Adrenal gland (tissue), 19 donors: ENCODE measurements at places on chromosomes 4 and X. TPM values are rescaled to one million over a fixed set of nuclear protein-coding genes. Genes with fewer than 3 reads are reported as not detected.

The CITED1 gene
- 4.1 TPM for total RNA-seq

The XAGE1A gene
- total RNA-seq: not detected

The SULT1B1 gene
- total RNA-seq: 1.4 TPM

The MID1IP1 gene
- 62.0 TPM for total RNA-seq

The CRMP1 gene
- 0.90 TPM for total RNA-seq

DNA sequence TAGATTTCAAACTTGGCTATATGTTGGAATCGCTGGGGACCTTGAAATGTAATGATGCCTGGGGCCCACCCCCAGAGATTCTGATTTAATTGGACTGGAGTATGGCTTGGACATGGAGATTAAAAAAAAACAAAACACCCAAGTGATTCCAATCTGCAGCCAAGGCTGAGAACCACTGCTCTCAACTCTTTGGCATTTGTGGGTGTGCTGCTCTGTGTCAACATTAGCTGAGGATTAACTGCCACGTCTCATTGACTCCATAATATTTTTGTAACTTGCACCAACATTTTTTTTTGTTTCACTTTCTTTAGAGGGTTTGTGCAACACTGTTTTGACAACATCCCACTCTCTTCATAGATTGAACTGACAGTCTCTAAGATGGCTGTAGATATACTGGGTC is 41.1 kb upstream of the PDK3 start:
- DNase-seq: no peak

DNA sequence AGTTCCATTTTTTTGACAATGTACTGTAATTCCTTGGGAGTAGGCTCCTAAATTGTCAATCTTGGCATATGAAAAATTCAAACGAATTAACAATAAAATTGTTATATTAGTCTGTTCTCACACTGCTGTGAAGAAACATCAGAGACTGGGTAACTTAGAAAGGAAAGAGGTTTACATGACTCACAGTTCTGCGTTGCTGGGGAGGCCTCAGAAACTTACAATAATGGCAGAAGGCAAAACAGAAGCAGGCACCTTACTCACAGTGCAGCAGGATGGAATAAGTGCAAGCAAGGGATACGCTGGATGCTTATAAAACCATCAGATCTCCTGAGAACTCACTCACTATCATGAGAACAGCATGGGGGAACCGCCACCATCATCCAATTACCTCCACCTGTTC is 246.4 kb upstream of the TRAM1L1 start:
- no peak for DNase-seq

- DNase-seq: no peak
Observed at GRCh38 chr4:176156656-176157055, 38.7 kb downstream of the SPATA4 start.

- no peak for DNase-seq
Observed at GRCh38 chrX:152450076-152450475, 1.0 kb downstream of the GABRA3 start.

GRCh38 chr4:162497564-162498167 is 333.9 kb upstream of the FSTL5 start:
- DNase-seq: peak; percentile 26

DNA sequence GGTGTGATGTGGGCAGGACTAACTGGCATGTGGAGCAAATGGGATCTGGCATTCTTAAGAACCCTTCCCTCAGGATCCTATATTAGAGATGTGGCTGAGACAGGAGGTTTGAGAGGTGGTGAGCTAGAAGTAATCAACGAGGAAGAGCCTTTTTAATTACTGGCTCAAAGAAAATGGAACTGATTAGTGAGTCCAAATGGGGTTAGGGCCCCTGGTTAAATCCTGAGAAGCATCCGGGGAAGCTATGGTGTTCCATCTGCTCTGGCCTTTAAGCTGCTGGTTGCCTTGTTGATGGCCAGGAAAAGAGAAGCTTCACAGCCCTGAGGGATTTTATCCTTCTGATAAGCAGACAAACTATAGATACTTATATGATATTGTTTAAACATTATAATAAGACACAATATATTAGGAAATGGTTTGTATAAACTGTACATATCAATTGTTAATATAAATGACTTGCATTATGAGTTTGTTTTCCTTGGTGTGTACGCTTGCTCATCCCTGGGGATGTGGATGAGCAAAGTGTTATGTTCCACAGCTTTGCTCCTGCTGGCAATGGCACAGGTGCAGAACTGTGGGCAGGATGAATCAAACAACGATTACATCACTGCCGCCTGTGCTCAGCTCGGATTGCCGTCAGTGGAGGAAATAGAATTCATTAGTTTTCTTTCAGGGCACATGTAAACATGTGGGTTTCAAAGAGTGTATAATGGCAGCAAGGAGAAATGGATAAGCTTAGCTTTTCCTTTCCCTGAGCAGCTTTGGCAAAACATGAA is 328.6 kb upstream of the ARX start:
- DNase-seq: no peak

DNA sequence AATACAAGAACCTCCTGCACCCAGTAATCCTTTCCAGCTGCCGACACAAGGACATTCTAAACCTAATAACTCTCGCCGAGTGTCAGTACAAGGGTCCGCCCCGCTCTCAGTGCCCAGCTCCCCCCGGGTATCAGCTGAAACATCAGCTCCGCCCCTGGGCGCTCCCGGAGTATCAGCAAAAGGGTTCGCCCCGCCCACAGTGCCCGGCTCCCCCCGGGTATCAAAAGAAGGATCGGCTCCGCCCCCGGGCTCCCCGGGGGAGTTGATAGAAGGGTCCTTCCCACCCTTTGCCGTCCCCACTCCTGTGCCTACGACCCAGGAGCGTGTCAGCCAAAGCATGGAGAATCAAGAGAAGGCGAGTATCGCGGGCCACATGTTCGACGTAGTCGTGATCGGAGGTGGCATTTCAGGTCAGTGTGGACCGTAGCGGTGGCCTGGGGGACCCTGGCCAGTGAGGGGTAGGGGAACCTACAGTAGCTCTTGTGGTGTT is at the start of gene MAOA:
MAOA (plus strand) TSS at position 295 of the 490 bp plus-strand sequence; CDS start at position 338, 43 bp downstream.
- peak; percentile 82 for DNase-seq

GRCh38 chr4:4689694-4690440 is 148.0 kb upstream of the STX18 start:
- DNase-seq: no peak

GRCh38 chr4:150181536-150181935 is 103.3 kb downstream of the DCLK2 start:
- DNase-seq: no peak

DNA sequence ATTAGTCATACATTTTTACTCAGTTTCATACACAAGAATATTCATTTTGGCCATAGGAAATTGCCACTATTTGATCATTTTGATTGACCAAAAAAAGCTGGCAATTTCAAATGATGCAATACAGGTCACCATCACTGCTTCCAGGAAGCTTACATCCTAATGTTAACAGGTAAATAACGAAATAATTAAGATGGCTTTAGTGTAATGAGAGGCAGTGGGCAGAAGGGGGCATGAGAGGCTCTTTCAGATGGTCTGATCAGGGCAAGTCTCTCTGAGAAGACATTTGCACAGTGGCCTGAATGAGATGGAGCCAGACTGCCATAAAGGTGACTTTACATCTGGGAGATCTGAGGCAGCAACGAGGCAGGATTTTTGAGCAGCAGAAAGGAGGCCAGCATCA is 170.7 kb downstream of the SLIT2 start:
- peak; percentile 76 for DNase-seq

DNA sequence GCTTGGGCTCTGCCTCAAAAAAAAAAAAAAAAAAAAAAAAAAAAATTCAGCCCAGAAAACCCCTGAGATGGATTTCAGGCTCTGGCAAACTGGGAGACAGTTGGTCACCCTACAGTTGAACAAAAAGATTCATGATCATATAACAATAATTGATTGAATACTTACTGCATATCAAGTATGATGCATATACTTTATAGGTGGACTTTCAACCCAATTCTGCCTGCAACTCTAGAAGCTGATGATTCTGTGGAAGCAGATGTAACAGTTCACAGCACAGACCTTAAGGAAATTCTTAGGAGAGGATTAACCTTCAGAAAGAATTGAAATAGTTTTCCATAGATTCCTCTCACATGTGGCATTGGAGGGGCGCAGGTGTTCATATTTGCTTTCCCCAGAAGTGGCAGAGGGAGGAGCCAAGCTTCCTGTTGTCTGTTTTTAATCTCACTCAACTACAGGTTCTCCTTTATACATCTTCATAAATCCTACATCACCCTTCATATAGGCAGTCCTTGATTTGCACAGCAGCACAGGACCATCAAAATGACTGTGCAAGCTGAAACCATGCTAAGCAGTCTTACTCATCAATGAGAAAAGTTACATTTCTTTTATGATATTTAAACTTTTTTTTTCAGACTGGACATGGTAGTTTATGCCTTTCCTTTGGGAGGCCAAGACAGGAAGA is 149.4 kb upstream of the KLF3 start:
- no peak for DNase-seq

DNA sequence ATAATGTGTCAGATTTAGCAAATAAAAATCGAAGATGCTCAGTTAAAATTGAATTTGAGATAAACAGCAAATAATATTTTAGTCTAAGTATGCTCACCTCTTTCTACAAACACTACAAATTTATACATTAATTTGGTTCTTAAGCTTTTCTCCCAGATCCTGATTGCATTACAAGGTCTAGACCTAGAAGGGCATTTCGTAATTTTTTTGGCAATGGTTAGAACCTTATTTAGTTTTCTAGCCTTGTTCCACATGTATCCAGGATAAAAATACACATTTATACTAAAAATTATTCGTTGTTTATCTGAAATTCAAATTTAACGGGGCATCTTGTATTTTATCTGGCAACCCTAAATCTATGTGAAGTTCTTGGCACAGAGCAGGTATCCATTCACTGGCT is 2.5 kb upstream of the CDKL5 start:
- DNase-seq: no peak

GRCh38 chrX:16113978-16114565 is 9.3 kb upstream of the GRPR start:
- DNase-seq: no peak

- DNase-seq: no peak
Observed at GRCh38 chr4:94621491-94622080, 136.2 kb upstream of the BMPR1B start.

DNA sequence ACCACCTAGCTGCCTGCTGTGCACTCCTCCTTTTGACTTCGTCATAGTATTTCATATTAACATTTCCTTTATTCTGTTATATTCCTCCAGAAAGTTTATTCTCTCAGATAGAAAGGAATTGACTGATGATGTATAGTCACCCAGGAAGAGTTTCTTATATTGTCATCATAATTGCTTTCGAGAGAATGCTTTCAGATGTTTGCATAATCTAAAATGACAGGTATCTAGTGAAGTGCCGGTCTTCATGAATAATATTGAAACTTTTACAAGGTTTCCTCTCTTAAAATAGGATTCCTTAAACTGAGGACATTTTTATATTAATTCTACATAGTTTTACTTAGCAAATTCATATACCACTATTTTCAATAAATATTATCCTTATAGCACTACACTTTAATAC is 10.1 kb downstream of the SEC24D start:
- DNase-seq: no peak

- DNase-seq: no peak
Observed at GRCh38 chr4:171667906-171668305, 145.3 kb upstream of the GALNTL6 start.

GRCh38 chrX:121011254-121011653 is 25.7 kb upstream of the CT47A1 start:
- DNase-seq: no peak

DNA sequence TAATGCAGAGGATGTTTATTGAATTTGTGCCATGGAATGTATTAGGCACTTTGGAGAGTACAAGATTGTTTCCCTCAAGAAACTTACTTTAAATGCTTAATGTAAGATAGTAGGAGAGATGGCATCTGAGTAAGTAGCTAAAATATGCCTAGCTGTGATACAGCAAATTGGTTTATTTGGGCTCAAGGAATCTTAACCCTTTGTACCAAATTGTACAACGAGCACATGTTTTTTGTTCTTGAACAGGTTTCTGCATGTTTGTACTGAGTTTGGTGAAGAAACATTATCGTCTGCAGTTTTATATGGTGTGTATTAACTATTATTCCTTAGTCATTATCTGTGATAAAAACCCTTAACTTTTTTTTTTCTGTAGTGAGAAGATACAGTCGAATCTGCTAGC is 48.6 kb downstream of the CDS1 start:
- DNase-seq: no peak

- DNase-seq: no peak
Observed at GRCh38 chr4:132587626-132588025, 561.5 kb upstream of the PCDH10 start.

DNA sequence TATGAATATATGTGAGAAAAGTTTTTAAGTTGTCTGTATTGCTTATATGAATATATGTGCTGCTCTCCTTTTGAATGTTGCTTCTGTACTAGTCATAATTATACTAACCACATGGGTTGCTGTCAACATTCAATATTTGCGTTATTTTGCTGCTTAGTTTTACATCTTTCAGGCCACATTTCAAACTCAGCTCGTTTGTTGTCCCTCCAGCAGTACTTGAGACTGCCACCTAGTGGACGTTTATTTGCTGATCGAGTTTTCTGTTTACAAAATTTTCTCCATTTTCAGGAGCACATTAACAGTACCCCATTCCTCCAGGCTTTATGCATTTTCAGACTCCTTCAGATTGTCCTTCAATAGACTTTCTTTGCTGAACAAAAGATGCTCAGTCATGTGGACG is 75.8 kb downstream of the NUDT11 start:
- DNase-seq: no peak

- peak; percentile 62 for DNase-seq
Observed at GRCh38 chr4:48016141-48017107, at the start of the genes CNGA1 and NIPAL1. CNGA1 (minus strand) TSS chr4:48016681; CDS start chr4:47952689, 63,992 bp downstream. NIPAL1 (plus strand) TSS chr4:48016772; CDS start chr4:48016840, 68 bp downstream.

DNA sequence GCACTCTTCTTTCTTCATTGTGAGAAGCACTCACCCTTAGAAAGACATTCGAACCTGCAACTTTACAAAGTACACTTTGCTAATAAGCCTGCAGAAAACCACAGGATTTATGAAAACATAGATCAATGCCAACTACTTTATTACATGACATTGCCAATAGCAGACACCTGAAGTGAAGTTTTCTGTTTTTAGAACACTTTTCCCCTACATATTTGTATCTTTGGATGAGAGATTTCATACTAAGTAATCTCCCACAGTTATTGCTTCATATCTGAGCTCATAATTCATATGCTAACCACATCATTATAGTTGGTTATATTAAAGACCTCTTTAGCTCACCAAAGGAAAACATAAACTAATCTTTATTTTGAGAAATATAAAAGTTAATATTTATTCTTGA is 276.5 kb upstream of the CTSO start:
- no peak for DNase-seq

GRCh38 chrX:129323115-129323514 is 200.2 kb downstream of the SMARCA1 start:
- no peak for DNase-seq

- no peak for DNase-seq
Observed at GRCh38 chr4:88435987-88436693, 20.8 kb upstream of the HERC5 start.

DNA sequence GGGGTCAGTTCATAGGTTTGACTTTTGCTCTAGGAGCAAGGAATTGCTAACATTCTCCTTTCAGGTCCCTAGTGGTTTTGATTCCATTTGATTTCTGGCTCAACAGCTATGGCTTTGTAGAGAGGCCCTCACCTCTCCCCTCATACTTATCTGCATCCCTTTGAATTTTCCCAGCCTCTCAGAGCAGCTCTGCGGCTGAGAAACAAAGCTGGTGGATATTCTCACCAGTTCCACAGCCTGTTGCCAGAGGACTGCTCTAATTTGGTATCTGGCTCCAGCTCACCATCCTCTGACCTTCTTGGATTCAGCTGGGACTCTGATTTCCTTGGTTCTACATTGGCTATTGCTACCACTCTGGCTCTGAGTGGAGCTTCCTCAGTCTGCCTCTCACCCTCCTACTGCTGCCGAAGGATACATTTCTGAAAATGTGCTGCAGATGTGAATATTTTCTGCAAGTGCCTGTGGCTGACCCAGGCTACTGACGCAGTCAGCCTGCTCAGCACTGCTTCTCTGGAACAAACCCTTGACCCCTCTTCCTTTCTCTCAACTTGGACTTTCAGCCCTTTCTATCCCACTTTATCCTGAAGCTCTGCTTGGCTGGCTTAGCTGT is 110.9 kb upstream of the ENPEP start:
- DNase-seq: peak; percentile 13
